Activated naive CD4-positive, alpha-beta T cell treated with anti-CD3 and anti-CD28 coated beads for 36 hours (primary cell): ENCODE measurements at places on chromosomes 2 and 18. TPM values are rescaled to one million over a fixed set of nuclear protein-coding genes. Genes with fewer than 3 reads are reported as not detected.
A peak's percentile ranks its signal among the peaks of the same experiment; 100 is the strongest.

- H3K27ac ChIP-seq, result no peak overlapping the region
- peaks cover 17% of the 10 kb centered on the region for H3K27me3 ChIP-seq
- no peaks in the 10 kb centered on the region for H3K36me3 ChIP-seq
- no peak for DNase-seq
Observed at GRCh38 chr18:5918205-5918858, 23.0 kb upstream of the TMEM200C start.

DNA sequence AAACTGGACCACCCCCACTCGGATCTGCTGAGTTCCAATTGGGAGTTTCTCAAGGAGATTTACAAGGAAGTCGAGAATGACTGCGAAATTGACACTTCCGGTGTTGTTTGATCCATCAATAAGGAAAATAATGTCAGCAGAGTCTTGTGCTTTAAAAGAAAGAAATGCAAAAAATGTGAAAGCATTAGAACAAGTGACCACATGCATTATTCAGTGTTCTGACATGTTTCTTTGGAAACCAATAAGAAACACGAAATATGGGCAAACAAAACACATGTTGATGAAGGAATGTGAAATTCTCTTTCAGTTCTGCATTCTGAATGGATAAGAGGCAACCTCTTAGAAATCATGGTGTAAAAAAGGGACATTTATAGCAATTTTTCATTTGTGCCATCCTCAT, 25.9 kb downstream of the COL6A3 start:
- H3K36me3 ChIP-seq, result no peaks in the 10 kb centered on the region
- DNase-seq, result no peak
- no peak overlapping the region for H3K4me3 ChIP-seq
- H3K27me3 ChIP-seq, result no peaks in the 10 kb centered on the region
- no peak overlapping the region for H3K27ac ChIP-seq

GRCh38 chr18:8493141-8493540, 116.1 kb upstream of the RAB12 start:
- H3K27me3 ChIP-seq, result peaks cover 13% of the 10 kb centered on the region
- DNase-seq, result no peak
- H3K4me3 ChIP-seq, result no peak overlapping the region

- H3K4me1 ChIP-seq, result no peaks in the 10 kb centered on the region
- no peak for DNase-seq
- H3K4me3 ChIP-seq, result no peak overlapping the region
- H3K36me3 ChIP-seq, result no peaks in the 10 kb centered on the region
- H3K27me3 ChIP-seq, result peaks cover 9% of the 10 kb centered on the region
Observed at GRCh38 chr2:165674780-165675179, 119.3 kb downstream of the GALNT3 start.

GRCh38 chr2:229489016-229489415, 217.9 kb upstream of the PID1 start:
- no peak for DNase-seq
- H3K4me1 ChIP-seq, result no peaks in the 10 kb centered on the region
- no peaks in the 10 kb centered on the region for H3K36me3 ChIP-seq
- H3K27me3 ChIP-seq, result no peaks in the 10 kb centered on the region
- no peak overlapping the region for H3K4me3 ChIP-seq

GRCh38 chr18:9756933-9757470, 48.9 kb downstream of the RAB31 start:
- H3K4me3 ChIP-seq, result no peak overlapping the region
- H3K36me3 ChIP-seq, result no peaks in the 10 kb centered on the region
- no peaks in the 10 kb centered on the region for H3K4me1 ChIP-seq

GRCh38 chr2:219228041-219228910, 1.2 kb downstream of the ATG9A start:
- DNase-seq, result no peak
- peaks cover 38% of the 10 kb centered on the region for H3K4me1 ChIP-seq
- H3K4me3 ChIP-seq, result peak overlapping the region; percentile 96

DNA sequence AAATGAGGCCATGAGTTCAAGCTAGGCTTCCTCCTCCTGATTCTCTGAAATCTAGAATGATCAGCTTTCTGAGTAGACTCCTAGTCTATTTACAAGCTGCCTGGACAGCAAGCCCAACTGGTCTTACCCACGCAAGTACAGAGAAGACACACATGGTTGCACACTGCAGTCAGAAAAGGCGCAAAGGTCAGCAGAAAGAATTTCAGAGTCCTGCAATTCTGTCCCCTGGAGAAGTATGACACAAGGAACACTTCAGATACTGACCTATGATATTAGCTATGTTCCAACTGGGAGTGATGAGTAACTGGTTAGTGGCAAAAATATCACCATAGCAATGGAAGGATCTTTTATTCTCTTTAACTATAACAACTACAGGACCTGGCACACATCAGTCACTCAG, 336.1 kb upstream of the PKDCC start:
- no peaks in the 10 kb centered on the region for H3K27me3 ChIP-seq
- H3K4me1 ChIP-seq, result peaks cover 8% of the 10 kb centered on the region
- no peak overlapping the region for H3K27ac ChIP-seq
- H3K4me3 ChIP-seq, result no peak overlapping the region
- DNase-seq, result no peak

GRCh38 chr18:42977982-42978637, 137.4 kb downstream of the RIT2 start:
- no peak overlapping the region for H3K27ac ChIP-seq
- no peaks in the 10 kb centered on the region for H3K4me1 ChIP-seq
- no peak for DNase-seq
- no peak overlapping the region for H3K4me3 ChIP-seq

GRCh38 chr18:60732143-60732542, 359.6 kb upstream of the MC4R start:
- no peak overlapping the region for H3K4me3 ChIP-seq
- H3K36me3 ChIP-seq, result no peaks in the 10 kb centered on the region

DNA sequence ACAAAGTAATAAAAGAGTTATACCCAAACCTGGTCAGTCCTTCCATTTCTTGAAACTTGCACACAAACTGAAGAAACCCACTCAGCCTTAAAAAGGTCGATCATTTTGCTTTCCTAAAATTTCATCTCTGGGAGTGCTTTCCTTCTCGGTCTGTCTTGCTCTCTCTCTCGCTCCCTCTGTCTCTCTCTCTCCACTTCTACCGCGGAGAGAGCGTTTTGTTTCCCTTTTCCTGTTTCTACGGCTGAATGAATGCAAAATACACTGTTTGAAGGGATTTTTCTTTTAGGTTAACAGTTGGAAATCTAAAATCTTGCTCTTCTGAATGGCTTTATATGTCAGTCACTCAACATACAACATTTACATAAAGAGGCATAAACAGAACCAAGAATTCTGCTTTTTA, 424.2 kb downstream of the TGIF1 start:
- H3K27me3 ChIP-seq, result peaks cover 10% of the 10 kb centered on the region
- H3K36me3 ChIP-seq, result no peaks in the 10 kb centered on the region
- H3K4me1 ChIP-seq, result no peaks in the 10 kb centered on the region
- no peak overlapping the region for H3K4me3 ChIP-seq
- DNase-seq, result no peak

- no peak overlapping the region for H3K4me3 ChIP-seq
- no peaks in the 10 kb centered on the region for H3K4me1 ChIP-seq
- no peak for DNase-seq
- no peaks in the 10 kb centered on the region for H3K36me3 ChIP-seq
Observed at GRCh38 chr2:120774557-120775160, 39.0 kb downstream of the GLI2 start.

- DNase-seq, result no peak
- no peak overlapping the region for H3K27ac ChIP-seq
- no peaks in the 10 kb centered on the region for H3K4me1 ChIP-seq
- no peaks in the 10 kb centered on the region for H3K36me3 ChIP-seq
- no peak overlapping the region for H3K4me3 ChIP-seq
Observed at GRCh38 chr18:74013955-74014354, 133.7 kb downstream of the FBXO15 start.

GRCh38 chr2:190999949-191000665, 13.9 kb downstream of the STAT1 start:
- H3K27me3 ChIP-seq, result no peaks in the 10 kb centered on the region
- H3K36me3 ChIP-seq, result peaks cover 92% of the 10 kb centered on the region
- no peak overlapping the region for H3K4me3 ChIP-seq
- DNase-seq, result no peak

GRCh38 chr18:2655178-2655953, at the start of gene SMCHD1:
SMCHD1 (plus strand) TSS chr18:2655726; CDS start chr18:2656076, 350 bp downstream.
- peaks cover 34% of the 10 kb centered on the region for H3K4me1 ChIP-seq
- no peaks in the 10 kb centered on the region for H3K27me3 ChIP-seq
- DNase-seq, result peak; percentile 93
- peaks cover 18% of the 10 kb centered on the region for H3K36me3 ChIP-seq
- H3K4me3 ChIP-seq, result peak within 1 kb of the TSS; percentile 93

DNA sequence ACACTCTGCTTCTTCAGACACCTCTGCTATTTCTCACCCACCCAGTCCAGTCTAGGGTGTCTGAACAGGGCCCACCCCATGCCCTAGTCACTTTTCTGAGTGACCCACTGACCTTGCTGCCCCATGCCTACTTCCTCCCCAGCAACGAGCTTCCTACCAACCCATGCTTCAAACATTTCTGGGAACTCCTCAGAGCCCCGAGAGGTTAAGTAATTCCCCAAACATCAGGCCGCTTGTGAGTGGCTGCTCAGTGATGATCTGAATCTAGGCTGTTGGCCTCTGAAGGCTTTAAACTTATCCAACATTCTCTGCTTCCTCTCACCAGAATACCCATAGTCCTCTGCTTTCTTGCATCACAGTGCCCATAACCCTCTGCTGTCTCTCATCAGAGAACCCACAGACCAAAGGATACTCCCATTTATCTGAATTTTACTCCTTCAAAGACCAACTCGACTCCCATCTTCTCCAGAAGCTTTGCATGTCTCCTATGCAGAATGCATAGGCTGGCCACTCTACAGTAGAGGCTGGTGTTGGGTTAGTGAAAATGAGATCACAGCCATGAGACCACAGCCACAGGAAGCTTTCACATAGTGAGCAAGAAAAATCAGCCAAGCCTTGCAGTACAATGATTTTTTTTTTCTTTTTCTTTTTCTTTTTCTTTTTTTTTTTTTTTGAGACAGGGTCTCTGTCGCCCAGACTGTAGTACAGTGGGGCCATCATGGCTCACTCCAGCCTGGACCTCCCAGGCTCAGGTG, 309.5 kb upstream of the LYPD1 start:
- no peak overlapping the region for H3K4me3 ChIP-seq
- no peak overlapping the region for H3K27ac ChIP-seq
- peaks cover 3% of the 10 kb centered on the region for H3K27me3 ChIP-seq
- H3K36me3 ChIP-seq, result no peaks in the 10 kb centered on the region

- peaks cover 6% of the 10 kb centered on the region for H3K27me3 ChIP-seq
- H3K27ac ChIP-seq, result no peak overlapping the region
- H3K4me3 ChIP-seq, result no peak overlapping the region
- DNase-seq, result no peak
- no peaks in the 10 kb centered on the region for H3K36me3 ChIP-seq
- H3K4me1 ChIP-seq, result no peaks in the 10 kb centered on the region
Observed at GRCh38 chr2:152372438-152372984, 37.5 kb downstream of the FMNL2 start.

- H3K4me3 ChIP-seq, result no peak overlapping the region
- no peak for DNase-seq
- no peaks in the 10 kb centered on the region for H3K27me3 ChIP-seq
- H3K27ac ChIP-seq, result no peak overlapping the region
Observed at GRCh38 chr2:135829378-135830135, 7.4 kb downstream of the LCT start.

GRCh38 chr2:8058652-8059051, 623.2 kb upstream of the ID2 start:
- no peak for DNase-seq
- no peaks in the 10 kb centered on the region for H3K27me3 ChIP-seq
- H3K4me1 ChIP-seq, result peaks cover 6% of the 10 kb centered on the region
- H3K27ac ChIP-seq, result no peak overlapping the region
- no peak overlapping the region for H3K4me3 ChIP-seq
- no peaks in the 10 kb centered on the region for H3K36me3 ChIP-seq

DNA sequence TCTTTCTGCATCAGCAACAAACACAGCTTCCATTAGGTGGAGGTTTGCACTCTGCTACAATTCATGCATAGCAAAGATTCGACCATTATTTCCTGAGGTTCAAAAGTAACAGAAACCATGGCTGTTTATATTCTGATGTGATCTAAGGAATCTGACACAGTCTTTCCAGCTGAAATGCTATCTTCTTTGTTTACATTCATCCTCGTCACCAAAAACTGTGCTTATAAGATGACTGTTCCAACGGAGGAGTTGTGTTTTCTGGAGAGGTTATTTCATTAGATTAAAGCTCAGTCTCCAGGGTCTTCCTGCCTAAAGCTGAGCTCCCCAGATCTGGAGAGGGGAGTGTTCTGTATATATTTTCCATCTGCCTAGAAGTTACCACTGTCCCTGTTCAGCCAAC, 45.1 kb upstream of the LYPD6B start:
- H3K4me3 ChIP-seq, result no peak overlapping the region
- no peak for DNase-seq
- H3K4me1 ChIP-seq, result no peaks in the 10 kb centered on the region

DNA sequence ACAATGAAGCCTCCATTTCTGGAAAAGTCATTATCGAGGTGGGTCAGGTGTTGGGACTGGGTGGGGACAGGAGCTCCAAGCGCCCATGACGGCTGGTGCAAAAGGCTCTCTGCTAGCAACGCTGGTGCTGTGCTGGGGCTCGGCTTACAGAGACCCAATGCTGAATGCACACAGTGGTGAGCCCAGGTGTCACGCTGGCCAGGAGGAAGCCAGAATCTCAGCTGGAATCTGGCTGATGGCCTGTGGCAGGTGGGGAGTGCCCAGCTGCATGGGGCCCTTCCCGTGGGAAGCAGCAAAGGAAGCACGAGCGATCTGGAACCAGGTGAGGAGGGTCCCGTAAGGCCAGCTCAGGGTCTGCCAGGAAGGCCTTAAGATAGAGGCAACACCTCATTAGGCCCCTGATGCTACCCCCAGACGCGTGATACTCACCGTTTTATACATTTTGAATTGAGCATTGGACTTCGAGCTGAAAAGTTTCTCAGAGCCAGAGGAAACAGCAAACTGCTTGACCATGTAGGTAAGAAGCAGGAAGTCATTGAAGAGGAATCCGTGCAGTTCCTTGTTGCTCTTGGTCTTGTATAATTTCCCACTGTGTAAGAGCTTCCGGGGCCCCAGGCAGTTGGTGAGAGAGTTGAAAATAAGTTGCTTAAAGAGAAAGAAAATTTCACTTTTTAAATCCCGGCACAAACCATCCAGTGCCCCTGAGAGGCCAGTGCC, 34.7 kb downstream of the FAM228A start:
- H3K4me1 ChIP-seq, result no peaks in the 10 kb centered on the region
- DNase-seq, result no peak
- H3K27ac ChIP-seq, result no peak overlapping the region
- H3K4me3 ChIP-seq, result no peak overlapping the region
- H3K27me3 ChIP-seq, result no peaks in the 10 kb centered on the region

- peaks cover 22% of the 10 kb centered on the region for H3K36me3 ChIP-seq
- no peak overlapping the region for H3K27ac ChIP-seq
- H3K4me1 ChIP-seq, result peaks cover 44% of the 10 kb centered on the region
Observed at GRCh38 chr2:63861220-63861822, 19.6 kb downstream of the UGP2 start.

The GALNT14 gene
- 1.1 TPM for total RNA-seq

The C18orf54 gene
- 11.5 TPM for total RNA-seq

The ASB18 gene
- not detected for total RNA-seq

The ASXL3 gene
- total RNA-seq, result not detected

The POLR1A gene
- 27.1 TPM for total RNA-seq

The SATB2 gene
- total RNA-seq, result 0.44 TPM
